ENCODE measurements at places on chromosomes 2 and 18. TPM values are rescaled to one million over a fixed set of nuclear protein-coding genes. Genes with fewer than 3 reads are reported as not detected.

DNA sequence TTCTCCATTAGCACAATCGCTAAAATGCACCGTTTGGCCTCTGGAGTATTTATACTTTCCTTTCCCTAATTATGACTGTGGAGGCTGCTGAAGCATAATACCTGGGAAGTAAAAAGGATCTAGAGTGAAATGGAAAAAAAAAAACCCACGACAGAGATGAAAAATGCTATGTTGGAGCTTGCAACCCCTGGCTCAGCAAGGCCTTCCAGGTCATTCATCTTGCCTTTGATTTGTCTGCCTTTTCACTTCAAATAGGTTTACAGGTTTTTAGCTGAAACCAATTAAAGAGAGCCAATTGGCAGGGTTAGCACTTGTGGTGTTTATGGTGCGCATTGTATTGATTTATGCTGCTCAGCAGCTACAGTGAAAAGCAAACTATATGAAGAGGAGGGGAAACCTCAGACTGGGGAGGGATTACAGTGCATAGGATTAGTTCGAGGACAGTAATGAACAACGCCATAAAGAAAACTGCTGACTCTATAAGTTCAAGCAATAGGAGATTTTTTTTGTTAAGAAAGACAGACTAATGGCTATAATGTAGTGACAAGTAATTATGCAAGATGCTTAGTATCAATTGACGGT lies 347.9 kb downstream of the MEIS1 start:
- DNase-seq: no peak

- no peak for DNase-seq
These were observed 39.4 kb upstream of the BBS5 start for GRCh38 chr2:169439900-169440299.

- DNase-seq: no peak
These were observed 55.1 kb upstream of the ACSL3 start for GRCh38 chr2:222805591-222806304.

GRCh38 chr2:204203704-204204103 lies 267.1 kb downstream of the ICOS start:
- no peak for DNase-seq

CLEC4F gene
- total RNA-seq: 0.72 TPM
